ENCODE measurements at places on chromosomes 5 and 9.
A peak's percentile ranks its signal among the peaks of the same experiment; 100 is the strongest.

- DNase-seq: no peak
Observed at GRCh38 chr5:146081556-146081955, 23.8 kb downstream of the PLAC8L1 start.

- DNase-seq: peak; percentile 54
Observed at GRCh38 chr9:19379697-19380046, 364 bp downstream of the RPS6 start.

DNA sequence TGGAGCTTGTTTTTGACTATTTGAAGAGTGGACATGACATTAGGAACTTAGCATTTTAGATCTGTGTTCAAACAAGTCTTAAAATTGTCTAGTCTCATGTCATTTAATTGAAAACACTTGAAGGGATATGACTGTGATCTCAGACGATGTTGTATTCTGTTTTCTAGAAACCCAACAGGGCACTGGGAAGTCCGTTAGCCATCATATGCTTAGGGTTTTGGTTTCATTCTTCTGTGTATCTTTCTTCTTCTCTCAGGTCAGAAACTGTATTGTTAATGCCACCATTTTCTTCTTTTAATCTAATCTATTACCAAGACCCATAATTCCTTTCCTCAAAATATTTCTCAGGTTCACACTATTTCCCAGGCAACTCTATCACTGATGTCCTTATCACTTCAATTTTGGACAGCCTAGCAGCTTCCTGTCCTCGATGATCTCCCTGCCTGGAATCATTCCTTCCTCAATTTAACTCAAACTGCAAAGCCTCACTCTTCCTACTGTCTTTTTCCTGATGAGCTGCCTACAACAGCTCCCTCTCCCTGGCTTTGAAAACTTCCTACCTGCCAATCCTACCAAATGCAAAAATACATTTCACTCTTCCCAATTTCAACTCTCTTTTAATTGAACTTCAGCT is 77.7 kb downstream of the MEF2C start:
- no peak for DNase-seq

GRCh38 chr9:112334432-112334841 is 1.0 kb upstream of the PTBP3 start:
- DNase-seq: peak; percentile 76

- DNase-seq: no peak
Observed at GRCh38 chr5:72412283-72413055, 92.3 kb downstream of the PTCD2 start.

- no peak for DNase-seq
Observed at GRCh38 chr5:102905056-102905455, 150.0 kb downstream of the PAM start.

- DNase-seq: peak; percentile 91
Observed at GRCh38 chr9:114372921-114373448, 14.8 kb downstream of the AKNA start.

- DNase-seq: peak; percentile 48
Observed at GRCh38 chr9:90964101-90965020, 162.7 kb downstream of the SYK start.

DNA sequence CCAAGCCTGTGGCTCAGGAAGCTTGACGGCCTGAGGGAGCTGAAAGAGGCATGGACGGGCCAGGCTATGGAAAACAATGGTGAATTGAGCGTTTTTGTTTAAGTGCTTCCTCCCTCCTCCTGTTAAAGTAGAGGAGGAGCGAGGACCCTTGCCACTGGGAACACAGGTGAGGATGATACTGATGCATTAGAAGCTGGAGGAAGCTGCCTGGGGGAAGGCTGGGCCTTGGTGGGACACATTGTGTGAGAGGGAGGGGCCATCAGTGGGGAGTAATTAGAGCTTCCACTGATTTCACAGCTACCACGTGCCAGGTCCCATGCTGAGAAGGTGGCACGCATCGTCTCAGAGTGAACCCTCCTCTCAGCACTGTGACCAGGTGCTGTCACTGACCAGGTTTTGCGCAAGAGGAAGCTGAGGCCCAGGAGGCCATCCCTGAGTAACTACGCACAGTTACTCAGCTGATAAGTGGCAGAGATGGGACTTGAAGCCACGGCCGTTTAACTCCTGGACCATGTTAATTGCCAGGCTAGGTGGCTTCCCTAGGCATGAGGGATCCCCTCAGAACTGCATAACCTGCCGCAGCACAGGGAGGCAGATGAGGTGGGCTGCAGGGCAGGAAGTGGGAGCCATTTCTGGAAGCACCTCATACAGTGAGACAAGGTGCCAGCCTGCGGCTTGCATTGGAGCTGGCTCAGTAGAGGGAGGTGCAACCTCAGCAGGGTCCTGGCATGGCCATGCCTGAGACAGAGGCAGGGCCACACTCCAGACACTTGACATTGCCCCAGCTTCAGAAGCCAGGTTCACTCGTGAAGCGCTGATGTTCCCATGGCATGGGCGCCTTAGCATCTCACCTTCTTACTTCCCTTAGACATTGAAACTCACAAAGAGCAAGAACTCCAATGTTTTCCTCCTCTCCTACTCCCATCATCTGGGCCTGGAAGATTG is 195.3 kb upstream of the MVB12B start:
- DNase-seq: no peak

DNA sequence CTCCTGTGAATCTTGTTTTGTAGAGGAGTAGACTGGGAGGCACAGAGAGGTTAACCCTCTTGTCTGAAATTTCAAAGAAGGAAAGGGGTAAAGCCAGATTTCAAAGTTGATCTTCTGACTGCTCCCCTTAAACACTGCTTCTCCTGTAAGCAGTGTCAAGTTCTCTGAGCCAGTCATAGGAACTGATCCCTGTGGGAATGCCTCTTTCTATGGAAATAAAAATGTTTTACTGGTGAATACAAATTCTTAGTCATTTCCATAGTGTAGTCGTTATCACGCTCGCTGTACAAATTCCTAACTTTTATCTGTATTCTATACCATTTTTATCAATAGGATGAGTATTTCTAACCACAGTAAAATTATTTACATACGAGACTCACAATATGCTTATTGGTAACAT is 66.3 kb upstream of the PRRC1 start:
- no peak for DNase-seq

DNA sequence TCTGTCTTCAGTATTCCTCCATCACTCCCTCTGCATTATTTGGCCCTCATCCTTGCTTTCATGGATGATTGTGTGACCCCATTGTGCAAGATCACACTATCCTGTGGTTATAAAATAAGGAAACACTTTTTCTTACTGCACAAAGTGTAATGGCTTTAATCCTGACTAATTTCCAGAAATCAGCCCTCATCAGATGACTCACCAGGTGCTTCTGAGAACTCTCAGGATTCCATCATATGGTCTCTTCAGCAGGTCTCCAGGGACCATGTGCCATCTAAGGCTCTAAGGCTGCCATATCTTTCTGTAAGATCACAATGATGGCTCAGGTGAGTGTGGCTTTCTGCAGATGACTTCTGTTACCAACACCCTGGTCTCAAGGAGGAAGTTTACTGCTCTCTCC is 27.3 kb upstream of the FER start:
- DNase-seq: no peak

GRCh38 chr9:111429175-111429574 is 55.0 kb downstream of the ECPAS start:
- no peak for DNase-seq

Data from activated CD4-positive, alpha-beta T cell treated with anti-CD3 and anti-CD28 coated beads for 36 hours (primary cell).